ENCODE measurements at places on chromosomes 2 and 18. TPM values are rescaled to one million over a fixed set of nuclear protein-coding genes. Genes with fewer than 3 reads are reported as not detected.

Gene SCTR
- total RNA-seq, result not detected

Gene C2orf80
- not detected for total RNA-seq

Gene GPBAR1
- total RNA-seq, result 1.2 TPM

Gene RAB27B
- total RNA-seq, result 4.8 TPM
